ENCODE measurements at places on chromosomes 16 and 17.

DNA sequence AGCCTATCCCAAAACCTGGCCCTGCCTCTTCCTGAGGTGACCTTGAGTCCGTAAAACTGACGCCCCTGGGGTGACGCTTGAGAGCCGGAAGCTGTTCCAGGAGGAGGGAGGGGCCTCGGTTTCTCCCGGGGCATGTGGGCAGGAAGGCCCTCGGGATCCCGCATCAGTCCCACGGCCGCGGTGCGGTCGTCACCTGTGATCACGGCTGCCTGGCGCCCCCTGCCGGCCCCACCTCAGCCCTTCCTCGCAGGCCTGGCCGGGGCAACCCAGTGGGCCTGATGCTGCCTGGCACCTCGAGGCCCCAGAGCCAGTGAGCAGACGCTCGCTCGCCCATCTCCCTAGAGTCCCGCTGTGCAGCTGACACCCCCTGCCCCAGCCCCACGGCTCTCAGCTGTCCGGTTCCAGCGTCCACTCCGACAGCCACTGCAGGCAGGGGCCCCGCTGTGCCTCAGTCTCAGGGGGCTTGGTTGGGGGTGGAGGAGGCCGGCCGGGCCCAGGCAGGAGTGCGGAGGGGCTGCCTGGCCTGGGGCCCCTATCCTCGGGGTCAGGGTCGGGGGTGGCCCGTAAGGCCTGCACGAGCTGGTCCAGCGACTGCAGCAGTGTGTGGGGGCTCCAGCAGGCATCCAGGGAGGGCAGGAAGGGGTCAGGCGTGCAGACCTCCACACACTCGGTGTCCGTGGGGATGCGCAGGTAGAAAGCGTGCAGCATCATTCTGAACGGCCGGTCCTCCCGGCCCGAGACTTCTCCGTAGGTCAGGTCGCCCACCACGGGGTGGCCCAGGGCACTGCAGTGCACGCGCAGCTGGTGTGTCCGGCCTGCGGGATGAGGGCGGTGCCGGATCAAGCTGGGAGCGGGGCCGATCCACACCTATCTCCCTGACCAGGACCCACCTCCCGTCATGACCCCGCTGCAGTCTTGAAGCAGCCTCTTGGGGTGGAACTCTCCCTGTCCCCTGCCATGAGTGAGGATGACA lies 2.3 kb downstream of the RPUSD1 start:
- DNase-seq: no peak

DNA sequence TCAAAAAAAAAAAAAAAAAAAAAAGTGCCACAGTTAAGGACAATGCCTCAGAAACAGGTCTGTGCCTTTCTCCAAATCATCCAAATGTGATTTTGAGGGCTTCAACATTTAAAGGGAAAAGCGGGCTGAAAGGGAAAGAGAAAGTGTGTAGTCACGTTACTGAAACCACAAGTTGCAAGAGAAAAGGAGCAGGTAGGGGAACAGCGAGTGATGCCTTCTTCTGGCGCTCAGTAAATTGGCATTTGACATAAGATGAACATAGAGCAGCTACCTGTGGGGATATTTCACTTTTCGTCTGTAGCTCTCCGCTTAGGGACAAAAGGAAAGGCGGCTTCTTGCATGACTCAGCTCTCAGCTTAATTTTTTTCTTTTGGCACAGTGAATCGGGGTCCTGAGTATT lies 11.1 kb downstream of the CMTM2 start:
- no peak for DNase-seq

DNA sequence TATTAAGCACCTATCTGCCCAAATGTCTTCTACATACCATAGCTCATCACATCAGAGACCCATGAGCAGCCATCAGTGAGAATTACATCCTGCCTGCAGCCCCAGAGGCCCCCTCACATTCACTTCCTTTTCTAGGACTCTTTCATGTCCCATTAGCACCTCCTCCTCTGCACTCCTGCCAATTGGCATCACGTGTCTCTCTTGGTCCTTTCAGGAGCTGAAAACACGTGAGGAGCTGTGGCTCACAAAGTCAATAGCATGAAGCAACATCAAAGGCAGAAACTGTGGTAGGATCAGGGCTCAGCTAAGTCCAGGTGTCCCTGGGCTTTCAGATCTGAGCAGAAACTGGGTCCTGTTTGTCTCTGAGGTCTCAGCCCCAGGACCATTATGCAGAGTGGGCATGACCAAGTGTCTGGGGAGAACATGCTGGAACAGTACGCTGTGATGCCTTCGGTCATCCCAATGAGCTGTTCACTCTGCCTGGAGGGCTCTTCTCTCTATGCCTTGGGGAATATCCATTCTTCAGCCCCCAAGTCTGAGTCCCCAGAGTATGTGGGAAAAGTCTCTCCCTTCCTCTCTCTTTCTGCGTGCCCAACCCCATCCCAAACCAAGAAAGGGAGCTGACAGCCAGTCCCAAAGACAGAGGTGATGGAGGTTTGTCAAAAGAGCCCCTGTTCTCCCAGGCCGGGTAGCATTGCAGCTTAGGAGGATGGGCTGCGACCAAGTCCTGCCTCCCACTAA lies 457.0 kb upstream of the CDH5 start:
- no peak for DNase-seq

DNA sequence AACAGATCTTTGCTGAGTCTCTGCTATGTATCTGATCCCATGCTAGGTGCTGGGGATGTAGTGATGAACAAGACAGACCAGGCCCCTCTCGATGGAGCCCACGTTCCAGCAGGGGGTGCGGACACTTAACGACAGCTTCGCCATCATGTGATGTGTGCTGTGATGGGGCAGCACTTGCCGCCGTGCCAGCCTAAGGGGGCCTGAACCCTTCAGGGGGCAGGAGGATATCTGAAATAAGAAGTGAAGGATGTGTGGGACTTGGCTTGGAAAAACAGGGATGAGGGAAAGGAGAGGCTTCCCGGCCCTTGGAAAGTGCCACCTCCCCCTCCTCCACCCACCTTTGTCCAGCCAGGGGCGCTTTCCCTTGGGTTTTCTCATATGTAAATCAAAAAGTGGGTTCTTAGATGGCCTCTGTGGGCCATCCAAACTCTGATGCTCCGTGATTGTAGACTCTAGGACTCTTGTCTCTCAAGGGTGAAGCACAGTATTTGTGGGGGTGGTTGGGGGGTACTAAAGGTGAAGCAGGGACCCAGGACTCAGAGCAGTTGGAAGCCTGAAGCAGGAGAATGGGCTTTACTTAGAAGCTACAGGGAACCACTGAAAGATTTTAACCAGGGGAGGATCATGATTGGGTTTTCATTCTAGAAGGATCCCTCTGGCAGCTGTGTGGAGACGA lies 4.0 kb upstream of the DLX3 start:
- no peak for DNase-seq

DNA sequence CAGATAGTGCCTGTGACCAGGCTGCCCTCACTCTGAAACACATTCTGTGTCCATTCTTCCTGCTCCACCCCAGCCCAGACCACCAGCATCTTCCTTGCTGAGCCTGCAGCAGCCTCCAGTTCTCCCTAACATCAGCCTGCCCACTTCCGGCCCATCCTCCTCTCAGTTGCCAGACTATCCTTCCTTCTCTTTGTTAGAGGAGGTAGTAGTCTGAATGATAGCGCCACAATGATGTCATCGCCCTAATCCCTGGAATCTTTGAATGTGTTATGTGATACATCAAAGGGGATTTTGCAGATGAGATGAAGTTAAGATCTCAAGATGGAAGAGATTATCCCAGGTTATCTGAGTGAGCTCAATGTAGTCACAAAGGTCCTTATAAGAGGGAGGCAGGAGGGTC lies 3.2 kb upstream of the ZDHHC1 start:
- no peak for DNase-seq

- no peak for DNase-seq
These were observed 42.2 kb downstream of the RPH3AL start for GRCh38 chr17:310111-311010.

DNA sequence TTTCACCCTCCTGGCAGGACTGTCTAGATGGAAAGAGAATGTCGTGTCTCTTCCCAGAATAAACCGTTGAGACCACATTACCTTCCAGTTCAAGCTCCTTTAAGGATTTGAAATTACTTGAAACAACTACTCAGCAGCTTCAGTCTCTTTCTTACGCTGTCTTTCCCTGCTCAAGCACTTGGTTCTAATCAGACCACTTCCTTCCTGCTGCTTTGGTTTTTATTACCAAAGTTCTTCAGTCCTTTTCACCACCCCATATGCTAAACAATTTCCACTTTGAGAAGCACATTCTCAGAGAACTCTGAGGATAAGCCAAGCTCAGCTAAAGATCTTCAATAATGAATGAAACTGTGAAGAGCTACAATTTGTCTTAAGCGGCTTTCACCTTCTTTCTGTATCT lies 105.4 kb downstream of the STX8 start:
- no peak for DNase-seq

GRCh38 chr17:55730380-55730779 lies 7.7 kb upstream of the TMEM100 start:
- no peak for DNase-seq

GRCh38 chr17:73956595-73957465 lies 246.6 kb upstream of the RPL38 start:
- no peak for DNase-seq

DNA sequence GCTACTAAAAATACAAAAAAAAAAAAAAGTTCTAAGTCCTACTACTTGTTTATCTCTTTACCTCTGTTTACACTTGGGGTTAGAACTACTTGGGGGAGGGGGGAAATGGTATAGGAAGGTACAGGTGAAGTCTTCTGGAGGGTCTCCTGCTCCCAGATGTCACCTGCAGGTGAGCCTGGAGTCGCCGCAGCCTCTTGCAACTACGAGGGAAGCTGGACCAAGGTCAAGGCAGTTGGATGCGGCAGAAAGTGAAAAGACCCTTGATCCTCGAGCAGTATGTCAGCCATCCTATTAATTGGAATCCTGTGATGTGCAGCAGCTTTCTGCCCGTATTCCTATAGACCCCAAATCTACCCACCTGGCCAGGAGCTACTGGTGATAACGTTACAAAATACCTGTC lies 33.0 kb downstream of the HAPSTR1 start:
- DNase-seq: no peak
